Neural crest cell (in vitro differentiated cells): ENCODE measurements at places on chromosomes 1 and 21. TPM values are rescaled to one million over a fixed set of nuclear protein-coding genes. Genes with fewer than 3 reads are reported as not detected.

The TTLL7 gene
- 10.5 and 13.5 TPM in 2 replicates for total RNA-seq

DNA sequence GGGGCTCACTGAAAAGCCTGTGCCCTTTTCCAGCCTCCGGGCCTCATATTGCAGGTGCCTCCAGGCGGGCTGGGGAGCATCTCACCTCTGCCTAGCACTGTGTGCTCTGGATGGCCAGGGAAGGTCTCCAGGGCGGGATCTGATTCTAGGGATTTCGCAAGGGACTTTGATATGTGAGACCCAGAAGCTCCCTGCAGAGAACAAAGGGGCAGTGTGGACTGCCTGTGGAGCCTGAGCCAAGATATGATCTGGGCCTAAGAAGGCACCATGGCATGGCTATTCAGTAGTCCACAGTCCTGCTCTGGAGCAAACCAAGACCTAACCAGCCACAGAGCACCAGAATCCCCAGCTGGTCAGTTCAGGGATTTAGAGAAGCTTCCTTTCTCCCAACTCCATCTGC, 157.2 kb downstream of the ST6GALNAC5 start:
- no peak for DNase-seq
- H3K4me3 ChIP-seq = no peak overlapping the region
- H3K4me1 ChIP-seq = peaks cover 59% of the 10 kb centered on the region
- no peak overlapping the region for H3K27ac ChIP-seq
- H3K27me3 ChIP-seq = no peaks in the 10 kb centered on the region

The SZT2 gene
- total RNA-seq = 39.4 and 42.0 TPM in 2 replicates

GRCh38 chr1:100323419-100324106, 28.7 kb upstream of the CDC14A start:
- no peak for DNase-seq
- H3K4me1 ChIP-seq = no peaks in the 10 kb centered on the region
- H3K27me3 ChIP-seq = peaks cover 3% of the 10 kb centered on the region

DNA sequence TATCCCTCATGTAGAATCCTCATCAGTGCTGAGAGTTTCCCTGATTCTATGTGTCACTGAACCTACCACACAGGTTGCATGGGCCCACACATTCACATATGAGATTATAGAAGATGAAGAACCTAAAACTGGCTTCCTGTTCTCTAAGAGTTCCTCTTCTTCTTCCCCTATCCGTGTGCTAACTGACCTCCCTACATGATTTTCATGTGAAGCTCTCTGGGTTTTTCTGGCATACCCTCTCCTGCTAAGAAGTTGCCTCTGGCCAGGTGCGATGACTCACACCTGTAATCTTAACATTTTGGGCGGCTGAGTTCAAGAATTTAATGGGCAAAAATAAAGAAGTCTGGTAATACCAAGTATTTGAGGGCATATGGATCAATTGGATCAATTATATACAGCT, 5.5 kb upstream of the CD244 start:
- H3K4me1 ChIP-seq = no peaks in the 10 kb centered on the region
- peaks cover 17% of the 10 kb centered on the region for H3K27me3 ChIP-seq
- no peak overlapping the region for H3K4me3 ChIP-seq
- no peak overlapping the region for H3K27ac ChIP-seq
- H3K36me3 ChIP-seq = no peaks in the 10 kb centered on the region
